Stimulated activated CD4-positive, alpha-beta T cell treated with anti-CD3 and anti-CD28 coated beads, Interleukin-1b, Interleukin-23, amount 100 ng/mL, for 24 hours (primary cell): ENCODE measurements at places on chromosomes 5 and 9.

DNA sequence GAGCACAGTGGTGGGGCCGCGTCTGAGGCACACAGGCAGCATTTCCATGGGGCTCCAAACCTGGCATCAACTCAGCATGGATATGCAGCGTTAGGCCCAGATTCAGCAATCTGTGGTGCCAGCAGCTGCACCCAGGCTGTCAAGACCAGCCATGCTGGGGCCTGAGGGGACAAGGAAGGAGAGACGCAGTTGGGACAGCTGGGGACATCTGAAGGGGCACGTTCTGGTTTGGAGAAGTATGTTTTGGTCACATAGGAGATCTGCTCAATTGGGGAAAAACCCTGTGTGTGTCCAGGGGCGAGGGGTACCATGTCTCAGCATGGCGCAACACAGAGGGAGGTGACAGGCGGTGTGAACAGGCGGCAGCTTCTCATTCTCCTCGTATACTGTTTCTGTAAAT, 66.6 kb upstream of the ECM2 start:
- no peak for DNase-seq

GRCh38 chr9:33166231-33167083, 679 bp downstream of the B4GALT1 start:
- no peak for DNase-seq

DNA sequence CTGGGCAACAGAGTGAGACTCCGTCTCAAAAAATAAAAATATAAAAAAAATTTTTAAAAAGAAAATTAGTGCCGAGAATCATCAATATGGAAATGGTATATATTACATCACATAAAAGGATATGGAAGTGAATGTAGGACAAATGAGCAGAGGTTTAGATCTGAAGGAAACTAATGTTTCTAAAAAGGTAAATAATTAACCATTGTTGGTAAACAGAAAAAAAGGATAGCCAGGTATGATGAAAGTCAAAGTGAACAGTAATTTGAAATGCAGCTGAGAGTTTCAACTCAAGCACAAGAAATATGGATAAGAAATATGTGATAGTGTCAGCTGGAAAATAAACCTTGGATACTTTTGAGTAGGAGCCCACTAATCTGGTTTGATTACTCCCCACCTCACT, 76.2 kb downstream of the CPLANE1 start:
- no peak for DNase-seq

DNA sequence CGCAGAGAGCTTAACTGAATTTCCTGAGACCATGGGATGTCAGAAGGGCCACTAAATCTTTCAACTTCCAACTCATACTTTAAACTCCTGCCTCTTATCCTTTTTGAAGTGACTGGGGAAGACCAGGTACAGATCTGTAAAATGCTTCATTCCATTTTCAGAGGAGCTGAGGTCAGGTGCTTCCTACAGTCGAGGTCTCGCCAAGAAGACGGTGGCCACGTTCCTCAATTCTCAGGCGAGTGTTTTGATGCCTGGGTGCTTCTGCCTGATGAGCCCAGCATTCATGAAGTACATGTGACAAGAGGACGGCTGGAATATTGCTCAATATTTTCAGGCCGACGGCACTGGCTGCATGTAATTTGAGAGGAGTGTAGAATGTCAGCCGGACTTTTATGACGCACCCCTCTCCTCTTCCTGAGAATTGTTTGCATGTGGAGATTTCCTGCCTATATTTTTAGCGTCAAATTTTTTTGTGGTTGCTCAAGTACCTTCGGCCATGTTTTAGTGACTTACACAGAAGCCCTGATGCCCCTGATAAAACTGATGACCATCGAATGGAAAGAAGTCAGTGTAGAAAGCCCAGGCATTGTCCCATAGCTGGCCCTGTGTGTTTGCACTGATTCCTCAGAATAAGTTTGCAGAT, 38.8 kb upstream of the GLRX start:
- DNase-seq, result no peak

DNA sequence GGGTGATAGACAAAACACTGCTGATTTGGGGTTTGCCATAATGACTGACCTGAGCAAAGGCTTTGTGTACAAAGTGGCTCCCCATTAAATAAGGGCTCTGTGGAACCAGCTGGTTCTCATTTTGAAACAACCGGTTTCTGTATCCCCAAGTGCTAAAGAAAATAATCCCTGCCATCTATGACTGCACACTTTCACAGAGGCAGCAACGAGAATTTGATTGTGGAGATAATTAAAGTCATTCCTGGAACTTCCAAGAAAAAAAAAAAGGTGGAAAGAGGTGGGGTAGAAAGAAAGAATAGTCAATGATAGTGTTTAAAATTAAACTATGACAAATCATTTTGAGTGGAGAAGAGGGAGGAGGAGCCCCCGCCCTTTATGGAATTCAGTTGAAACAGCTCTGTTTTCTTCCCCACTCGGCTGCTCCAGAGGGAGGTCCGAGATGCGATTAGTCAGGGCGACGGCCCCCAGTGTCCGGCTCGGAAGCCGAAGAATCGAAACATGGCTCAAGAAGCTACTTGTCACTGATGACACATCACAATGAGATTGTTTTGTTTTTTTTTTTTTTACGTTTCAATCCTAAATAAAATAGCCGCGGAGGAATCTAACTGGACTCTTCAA, 38.4 kb downstream of the EBF1 start:
- no peak for DNase-seq

DNA sequence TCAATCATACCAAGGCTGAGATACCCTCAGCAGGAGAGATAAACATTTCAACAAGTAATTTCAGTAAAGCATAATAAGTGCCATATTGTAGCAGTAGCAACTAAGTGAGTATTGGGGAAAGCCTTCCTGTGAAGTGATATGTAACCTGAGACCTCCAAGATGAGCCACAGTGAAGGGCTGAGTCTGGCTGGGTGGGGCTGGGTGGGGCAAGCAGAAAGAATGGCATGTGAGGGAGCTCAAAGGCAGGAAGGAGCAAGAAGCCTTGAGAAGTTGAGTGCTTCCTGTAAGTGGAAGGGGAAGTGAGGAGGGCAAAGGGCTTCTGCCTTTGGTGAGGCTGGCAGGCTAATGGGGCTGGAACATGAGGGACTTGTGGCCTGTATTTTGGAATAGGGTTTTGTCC, 19.7 kb upstream of the ASTN2 start:
- no peak for DNase-seq
